Stimulated activated CD4-positive, alpha-beta T cell treated with anti-CD3 and anti-CD28 coated beads, Interleukin-1b, Interleukin-23, amount 100 ng/mL, for 1 hour (primary cell): ENCODE measurements at places on chromosomes 4 and X.

- DNase-seq: no peak
These were observed 109.0 kb downstream of the RPS6KA6 start for GRCh38 chrX:84078991-84079390.

- no peak for DNase-seq
These were observed 63.7 kb upstream of the FMR1 start for GRCh38 chrX:147847999-147848398.

- no peak for DNase-seq
These were observed 45.8 kb upstream of the ENPP6 start for GRCh38 chr4:184263461-184263860.

DNA sequence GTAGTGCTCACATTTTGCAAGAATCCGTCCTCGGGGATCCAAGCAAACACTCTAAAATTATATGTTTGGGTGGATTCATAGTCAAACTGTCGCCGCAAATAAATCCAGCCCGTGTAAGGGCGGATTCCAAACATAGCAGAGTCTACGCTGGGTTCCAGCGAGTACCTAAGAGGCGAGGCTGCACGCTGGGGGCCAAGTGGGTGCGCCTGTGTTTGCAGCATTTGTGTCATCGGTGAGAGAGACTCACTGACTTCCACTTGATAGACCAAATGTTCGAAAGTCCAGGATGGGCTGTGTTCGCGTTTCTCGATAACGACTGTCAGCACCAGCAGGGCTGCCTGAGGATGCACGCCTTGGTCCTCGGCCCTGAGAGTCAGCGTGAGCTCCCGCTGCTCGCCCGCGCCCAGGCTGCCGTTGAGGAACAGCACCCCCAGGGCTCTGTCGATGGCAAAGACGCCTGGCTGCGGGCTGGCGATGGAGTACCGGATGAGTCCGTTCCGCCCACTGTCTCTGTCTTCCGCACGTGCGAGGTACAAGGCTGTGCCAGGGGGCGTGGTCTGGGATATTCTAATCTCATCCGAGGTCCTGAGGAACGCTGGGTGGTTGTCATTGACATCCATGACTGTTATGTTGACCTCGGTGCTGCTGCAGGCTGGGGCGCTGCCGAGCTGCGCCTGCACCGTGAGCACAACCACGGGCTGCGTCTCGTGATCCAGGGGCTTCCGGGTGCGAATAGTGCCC is 158.7 kb downstream of the DCHS2 start:
- peak; percentile 17 for DNase-seq

DNA sequence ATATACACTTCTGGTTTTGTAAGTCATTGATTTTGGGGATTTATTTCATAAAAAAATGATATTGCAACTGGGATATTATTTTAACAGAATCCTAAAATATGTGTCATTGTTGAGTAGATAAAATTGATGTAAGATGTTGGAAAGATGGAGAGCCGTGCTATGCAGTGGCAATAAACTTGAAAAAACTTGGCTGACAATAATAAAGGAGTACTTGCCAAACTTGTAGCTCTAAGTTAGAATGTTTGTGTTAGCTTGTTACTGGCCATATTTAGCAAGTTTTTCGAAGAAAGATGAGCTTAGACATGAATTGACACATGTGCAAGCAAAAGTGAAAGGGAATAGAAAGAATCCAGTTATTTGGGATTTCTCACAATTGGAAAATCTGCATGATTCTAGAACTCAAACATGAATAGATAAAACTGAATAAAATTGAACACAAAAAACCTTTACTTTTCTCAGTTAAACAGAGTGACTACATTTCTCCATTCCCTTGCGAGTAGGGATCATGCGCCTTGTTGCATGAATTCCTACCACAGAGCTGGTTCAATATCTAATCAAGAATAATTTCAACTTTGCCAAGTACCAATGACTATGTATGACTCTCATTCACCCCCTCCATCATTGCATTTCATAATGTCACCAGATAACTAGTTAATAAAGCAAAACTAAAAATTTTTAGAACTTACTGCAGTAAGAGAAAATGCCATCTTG is 327.8 kb downstream of the CAMK2D start:
- DNase-seq: no peak

DNA sequence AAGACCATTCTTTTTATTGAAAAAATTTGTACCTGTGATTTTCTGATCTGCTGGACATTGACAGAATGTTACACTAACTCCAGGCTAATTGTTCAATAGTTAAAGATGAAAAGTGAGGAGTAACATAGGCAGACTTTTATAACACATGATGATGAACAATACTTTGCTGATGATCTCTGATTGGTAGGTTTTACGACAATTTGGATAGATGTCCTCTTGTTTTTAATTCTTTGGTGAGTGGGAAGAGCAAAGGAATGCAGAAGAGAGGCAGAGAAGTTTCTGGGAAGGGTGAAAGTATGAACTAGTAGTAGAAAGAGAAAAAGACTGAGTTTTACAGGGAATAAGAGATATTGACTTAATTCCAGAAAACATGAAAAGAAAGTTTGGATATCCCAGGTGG is 267.3 kb upstream of the HAND2 start:
- no peak for DNase-seq

GRCh38 chr4:40731792-40732245 is 17.9 kb upstream of the NSUN7 start:
- no peak for DNase-seq

GRCh38 chrX:136572030-136572429 is 40.0 kb downstream of the VGLL1 start:
- no peak for DNase-seq

DNA sequence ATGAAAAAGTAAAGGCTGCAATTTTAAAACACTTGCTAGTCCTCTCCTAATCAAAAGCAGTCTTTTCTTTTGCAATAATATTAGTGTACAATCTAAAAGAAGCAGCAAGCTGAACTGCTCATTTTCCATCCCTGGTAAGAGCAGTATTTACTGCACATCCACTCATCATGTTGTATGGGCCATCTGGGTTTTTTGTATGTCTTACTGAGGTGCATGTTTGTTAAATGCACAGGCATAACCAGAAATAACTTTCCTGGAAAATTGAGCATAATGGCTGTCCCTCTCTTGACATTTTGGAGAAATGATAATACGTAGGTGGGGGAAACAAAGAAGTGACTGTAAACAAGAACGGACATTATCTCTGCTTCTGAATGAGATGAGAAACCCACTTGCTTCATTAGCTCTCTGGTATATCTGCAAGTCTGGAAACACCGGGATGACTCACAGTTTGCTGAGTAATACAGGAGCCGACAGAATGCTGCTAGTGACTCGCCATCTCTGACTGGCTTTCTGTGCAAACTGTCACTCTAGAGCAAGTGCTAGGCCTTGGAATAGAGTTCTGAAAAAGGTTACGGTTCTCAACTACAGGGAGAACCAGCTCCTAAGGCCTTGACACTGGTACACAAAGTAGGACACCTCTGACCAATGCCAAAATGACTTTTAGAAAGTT is 85.7 kb upstream of the MTM1 start:
- DNase-seq: peak; percentile 13

GRCh38 chrX:155023907-155024833 is 1.6 kb upstream of the F8 start:
- DNase-seq: no peak

- DNase-seq: no peak
These were observed 580 bp upstream of the PLS3 start for GRCh38 chrX:115560211-115560977.

DNA sequence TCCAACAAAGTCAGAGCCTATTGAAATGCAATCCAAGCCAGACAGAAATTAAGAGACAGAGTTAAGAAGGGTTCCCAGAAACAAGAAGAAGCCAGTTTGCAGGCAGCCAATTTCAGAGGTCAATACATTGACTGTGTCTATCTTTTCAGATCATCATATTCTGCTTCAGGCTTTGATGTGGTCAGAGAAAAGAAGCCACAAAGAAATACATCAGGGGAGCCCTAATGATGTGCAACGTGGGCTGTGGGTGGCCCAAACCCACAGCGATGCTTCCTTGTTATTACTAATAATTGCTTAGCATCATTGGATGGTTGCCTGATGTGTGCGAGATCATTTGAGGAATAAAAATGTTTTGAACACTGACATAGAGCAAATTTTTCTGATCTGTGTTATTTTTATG is 99.0 kb upstream of the DUSP21 start:
- no peak for DNase-seq

- DNase-seq: no peak
These were observed 134.1 kb upstream of the MAP3K15 start for GRCh38 chrX:19649226-19649995.

DNA sequence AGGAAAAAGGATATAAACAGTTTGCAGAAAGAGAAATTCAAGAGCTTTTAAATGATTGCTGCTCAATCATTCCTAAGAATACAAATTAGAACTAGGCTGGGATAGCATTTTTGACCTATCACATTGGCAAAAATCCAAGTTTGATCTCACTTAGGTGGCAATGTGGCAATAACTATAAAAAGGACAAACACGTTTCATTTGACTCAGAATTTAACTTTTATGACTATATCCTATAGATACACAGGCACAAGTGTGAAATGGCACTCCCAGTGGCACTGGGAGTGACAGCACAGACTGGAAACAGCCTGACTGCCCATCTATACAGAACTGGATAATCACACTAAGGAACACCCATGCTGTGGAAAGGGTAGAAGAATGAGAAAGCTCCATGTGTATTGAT is 11.1 kb downstream of the CENPU start:
- no peak for DNase-seq

- no peak for DNase-seq
These were observed 151.3 kb downstream of the SNCA start for GRCh38 chr4:89685690-89686089.

- DNase-seq: no peak
These were observed 369.3 kb downstream of the FBXW7 start for GRCh38 chr4:152166567-152166966.

GRCh38 chr4:126727461-126727860 is 905.3 kb upstream of the INTU start:
- no peak for DNase-seq

GRCh38 chr4:101853028-101853427 is 62.5 kb downstream of the BANK1 start:
- DNase-seq: no peak

DNA sequence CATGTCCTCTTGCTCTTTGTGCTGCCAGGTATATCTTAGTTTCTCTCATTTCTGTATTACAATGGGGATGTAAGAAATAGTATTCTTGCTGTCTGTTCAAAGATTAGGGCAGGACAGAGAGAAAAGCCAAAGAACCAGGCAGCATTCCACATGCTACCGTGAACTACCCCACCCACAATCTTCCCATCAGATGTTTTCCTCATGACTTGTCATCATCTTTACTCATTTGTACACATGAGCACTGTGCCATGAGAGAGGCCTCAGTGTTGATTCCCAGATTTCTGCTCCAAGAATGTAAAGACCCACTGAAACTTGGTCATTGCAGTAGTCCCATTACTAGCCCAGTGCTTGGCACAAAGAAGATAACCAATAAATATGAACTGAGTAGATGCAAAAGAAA is 354.6 kb upstream of the RASGEF1B start:
- DNase-seq: no peak

- DNase-seq: no peak
These were observed 51.2 kb downstream of the TIGD2 start for GRCh38 chr4:89162496-89162895.

DNA sequence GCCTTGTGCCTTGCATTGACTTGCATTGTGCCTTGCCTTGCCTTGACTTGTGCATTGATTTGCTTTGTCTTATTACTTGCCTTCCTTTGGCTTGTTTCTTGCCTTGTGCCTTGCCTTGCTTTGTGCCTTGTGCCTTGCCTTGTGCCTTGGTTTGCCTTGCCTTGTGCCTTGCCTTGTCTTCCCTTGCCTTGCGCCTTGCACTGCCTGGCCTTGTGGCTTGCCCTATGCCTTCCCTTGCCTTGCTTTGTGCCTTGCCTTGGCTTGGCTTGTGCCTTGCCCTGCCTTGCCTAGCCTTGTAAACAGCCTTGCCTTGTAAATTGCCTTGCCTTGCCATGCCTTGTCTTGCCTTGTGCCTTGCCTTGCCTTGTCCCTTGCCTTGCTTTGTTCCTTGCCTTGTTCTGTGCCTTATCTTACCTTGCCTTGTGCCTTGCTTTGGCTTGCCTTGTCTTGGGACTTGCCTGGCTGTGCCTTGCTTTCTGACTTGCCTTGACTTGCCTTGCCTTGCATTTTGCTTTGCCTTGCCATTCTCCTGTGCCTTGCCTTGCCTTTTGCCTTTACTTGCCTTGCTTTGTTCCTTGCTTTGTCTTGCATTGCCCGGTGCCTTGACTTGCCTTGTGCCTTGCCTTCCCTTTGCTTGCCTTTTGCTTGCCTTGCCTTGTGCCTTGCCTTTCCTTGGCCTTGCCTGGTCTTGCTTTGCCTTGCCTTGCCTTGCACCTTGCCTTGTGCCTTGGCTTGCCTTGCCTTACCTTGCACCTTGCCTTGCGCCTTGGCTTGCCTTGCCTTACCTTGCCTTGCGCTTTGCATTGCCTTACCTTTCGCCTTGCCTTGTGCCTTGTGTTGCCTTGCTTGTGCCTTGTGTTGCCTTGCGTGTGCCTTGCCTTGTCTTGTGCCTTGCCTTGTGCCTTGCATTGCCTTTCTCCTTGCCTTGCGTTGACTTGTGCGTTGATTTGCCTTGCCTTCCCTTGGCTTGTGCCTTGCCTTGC is 97.5 kb downstream of the TAB3 start:
- no peak for DNase-seq

- DNase-seq: no peak
These were observed 137.9 kb upstream of the MAGEA10 start for GRCh38 chrX:152276277-152276676.

DNA sequence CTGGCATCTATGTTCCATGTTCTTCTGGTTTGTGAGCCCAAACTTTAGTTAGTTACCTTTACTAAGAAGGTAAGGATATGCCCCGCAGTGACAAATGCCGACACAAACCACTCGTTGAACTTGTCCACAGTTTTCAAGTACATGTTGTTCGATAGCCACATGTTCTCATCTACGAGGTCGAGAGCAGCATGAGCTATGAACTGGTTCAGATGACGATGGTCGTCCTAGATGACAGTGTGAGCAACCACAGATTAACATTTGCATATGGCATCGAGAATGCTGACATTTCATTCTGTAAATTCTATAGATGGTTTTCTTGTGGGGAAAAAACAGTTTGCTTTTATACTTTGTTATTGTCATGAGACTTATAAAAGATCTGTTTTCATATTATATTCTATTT is 18.0 kb downstream of the TRAPPC2 start:
- no peak for DNase-seq

GRCh38 chr4:170007113-170007512 is 19.1 kb downstream of the MFAP3L start:
- no peak for DNase-seq

DNA sequence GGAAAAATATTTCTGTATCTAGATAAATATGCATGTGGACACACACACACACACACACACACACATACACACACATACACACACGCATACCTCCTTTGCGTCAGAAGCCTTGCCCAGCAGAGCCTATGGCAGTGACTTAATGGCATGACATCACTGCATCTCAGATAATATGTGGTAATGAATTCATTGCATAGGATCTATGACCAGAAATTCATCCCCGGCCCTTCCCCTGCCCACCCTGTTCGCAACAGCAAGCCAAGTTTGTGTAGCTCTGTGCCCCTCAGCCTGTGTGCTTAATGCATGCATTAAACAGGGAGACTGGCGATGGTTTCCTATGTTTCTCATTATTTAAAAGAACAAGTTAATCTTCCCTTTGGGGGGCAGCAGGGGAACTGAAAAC is 120.7 kb downstream of the NKX6-1 start:
- no peak for DNase-seq
